Sigmoid colon (tissue), 7 donors: ENCODE measurements at places on chromosomes 16 and 17. TPM values are rescaled to one million over a fixed set of nuclear protein-coding genes. Genes with fewer than 3 reads are reported as not detected.

DNA sequence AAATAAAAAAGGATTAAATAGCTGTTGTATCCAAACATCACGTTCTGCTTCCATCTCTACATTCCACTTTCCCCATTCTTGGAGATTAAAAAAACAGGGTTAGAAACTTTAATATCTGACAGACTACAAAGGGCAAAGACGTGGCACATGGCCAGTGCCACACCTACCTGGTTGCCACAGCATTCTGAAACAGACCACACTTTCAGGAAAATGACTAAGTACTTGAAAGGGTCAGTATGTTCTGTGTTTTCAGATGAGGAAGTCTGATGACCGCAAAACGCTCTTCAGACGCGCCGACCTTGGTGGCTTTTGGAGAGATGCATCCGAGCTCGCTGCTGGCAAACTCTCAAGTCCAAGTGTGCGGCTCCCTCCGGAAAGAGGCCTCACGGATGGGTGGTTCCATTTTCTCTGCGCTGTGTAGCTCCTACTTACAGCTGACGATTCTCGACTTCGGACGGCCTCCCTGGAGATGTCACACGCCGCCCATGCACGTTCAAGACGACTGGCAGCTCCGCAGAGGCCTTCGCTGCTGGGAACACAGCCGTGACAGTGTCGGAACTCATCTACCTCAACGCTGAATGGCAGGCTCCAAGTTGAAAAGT, 15.5 kb downstream of the MAP1LC3B start:
- DNase-seq: peak; percentile 69

Gene CCDC200
- not detected for total RNA-seq

GRCh38 chr16:29148131-29148691, 163.4 kb downstream of the LAT start:
- no peak for DNase-seq

GRCh38 chr16:56914896-56915295, 17.0 kb upstream of the HERPUD1 start:
- DNase-seq: peak; percentile 18

GRCh38 chr16:31201582-31202413, 762 bp downstream of the PYCARD start:
- DNase-seq: no peak

GRCh38 chr17:66152756-66153155, 39.2 kb downstream of the CEP112 start:
- no peak for DNase-seq

Gene DRC7
- total RNA-seq: not detected

- peak; percentile 50 for DNase-seq
Observed at GRCh38 chr17:80872501-80873306, 118.9 kb upstream of the CHMP6 start.

Gene RIPOR1
- 23.9 TPM for total RNA-seq

- DNase-seq: no peak
Observed at GRCh38 chr16:12235110-12235509, 258.6 kb downstream of the SNX29 start.

DNA sequence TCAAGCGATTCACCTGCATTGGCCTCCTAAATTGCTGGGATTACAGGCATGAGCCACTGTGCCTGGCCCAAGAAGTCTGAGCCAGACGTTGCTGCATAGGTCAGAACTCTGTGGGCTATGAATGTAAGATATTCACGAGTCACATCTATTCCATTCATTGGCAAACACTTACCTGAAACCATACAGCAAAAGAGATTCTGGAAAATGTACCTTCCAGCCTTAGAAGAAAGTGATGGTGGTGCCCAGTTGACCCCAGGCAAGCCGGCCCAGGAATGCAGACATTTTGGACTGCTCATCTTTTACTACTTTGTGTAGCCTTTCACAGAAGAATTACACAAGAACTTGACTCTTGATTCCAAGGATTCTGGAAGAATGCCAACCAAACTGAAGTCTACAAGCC, 135.6 kb upstream of the N4BP1 start:
- DNase-seq: no peak

DNA sequence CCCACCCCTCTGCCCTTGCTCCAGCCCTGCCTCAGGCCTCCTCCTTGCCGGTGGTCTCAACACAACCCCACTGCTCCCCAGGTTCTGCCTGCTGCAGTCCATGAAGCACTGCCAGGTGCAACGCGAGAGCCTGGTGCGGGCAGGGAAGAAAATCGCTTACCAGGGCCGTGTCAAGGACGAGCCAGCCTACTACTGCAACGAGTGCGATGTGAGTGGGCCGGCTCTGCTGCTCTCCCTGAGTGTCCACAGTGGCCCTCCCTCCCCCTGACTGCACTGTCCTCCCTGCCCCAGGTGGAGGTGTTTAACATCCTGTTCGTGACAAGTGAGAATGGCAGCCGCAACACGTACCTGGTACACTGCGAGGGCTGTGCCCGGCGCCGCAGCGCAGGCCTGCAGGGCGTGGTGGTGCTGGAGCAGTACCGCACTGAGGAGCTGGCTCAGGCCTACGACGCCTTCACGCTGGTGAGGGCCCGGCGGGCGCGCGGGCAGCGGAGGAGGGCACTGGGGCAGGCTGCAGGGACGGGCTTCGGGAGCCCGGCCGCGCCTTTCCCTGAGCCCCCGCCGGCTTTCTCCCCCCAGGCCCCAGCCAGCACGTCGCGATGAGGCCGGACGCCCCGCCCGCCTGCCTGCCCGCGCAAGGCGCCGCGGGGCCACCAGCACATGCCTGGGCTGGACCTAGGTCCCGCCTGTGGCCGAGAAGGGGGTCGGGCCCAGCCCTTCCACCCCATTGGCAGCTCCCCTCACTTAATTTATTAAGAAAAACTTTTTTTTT, 1.8 kb upstream of the TMEM88 start:
- peak; percentile 68 for DNase-seq

Gene FUS
- total RNA-seq: 60.9 TPM

DNA sequence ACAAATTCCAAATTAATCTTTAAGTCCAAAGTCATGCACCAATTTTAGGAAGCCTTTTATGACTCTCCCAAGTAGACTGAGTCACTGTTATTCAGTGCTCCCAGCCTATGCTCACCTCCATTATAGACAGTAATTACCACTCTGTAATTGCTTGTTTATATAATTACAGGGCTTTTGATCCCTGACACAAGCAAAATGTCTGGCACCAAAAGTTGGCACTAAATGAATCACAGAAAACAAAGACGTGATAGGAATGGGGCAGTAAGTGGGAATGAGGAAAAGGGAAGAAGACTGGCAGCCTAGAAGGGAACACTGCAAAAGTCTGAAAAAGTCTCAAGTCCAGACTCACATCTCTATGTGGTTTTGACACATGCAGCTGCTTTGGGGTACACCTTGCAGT, 94.1 kb downstream of the SLC39A11 start:
- no peak for DNase-seq

GRCh38 chr16:58056580-58056979, 31.0 kb downstream of the MMP15 start:
- no peak for DNase-seq

DNA sequence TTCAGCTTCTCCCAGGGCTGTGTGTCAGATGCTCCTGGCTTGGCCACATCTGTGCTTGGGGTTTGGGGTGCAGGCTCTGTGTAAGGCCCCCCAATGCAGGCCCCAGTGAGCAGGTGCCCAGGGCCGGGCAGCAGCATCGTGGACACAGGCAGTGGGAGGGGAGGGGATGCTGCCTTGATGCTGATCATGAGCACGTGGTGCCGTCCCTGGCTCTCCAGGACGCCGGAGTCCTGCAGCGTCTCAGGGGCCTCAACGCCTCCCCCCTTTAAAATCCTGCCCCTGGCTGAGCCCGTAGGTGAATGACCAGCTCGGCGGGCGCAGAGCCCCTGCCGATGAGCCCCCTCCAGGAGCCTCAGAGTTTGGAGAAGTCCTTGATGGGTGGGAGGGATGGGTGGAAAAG, 9.0 kb downstream of the METRNL start:
- DNase-seq: no peak

- peak; percentile 86 for DNase-seq
Observed at GRCh38 chr17:82006468-82007227, 16.0 kb downstream of the CENPX start.

DNA sequence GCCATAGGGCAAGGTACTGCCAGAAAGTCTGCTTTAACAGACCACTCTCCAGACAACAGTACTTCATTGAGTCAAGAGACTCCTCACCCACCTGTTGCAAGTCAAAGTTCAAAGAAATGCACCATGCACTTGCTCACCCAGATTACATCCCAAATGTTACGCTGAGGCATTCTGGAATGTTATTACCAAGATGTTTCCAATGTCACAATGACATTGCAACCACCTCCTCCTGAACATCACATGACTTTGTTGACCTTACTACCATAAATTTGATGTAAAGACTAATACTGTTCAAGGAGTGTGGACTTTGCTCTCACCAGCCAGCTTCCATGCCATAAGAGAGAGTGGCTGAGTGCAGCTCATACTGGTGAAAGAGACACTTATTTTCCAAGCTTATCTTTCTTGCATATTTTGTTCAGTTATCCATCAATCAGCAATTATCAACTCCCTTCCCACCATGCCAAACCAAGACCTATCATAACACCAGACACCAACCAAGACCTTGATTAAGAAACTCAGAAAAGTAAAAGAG, 58.5 kb upstream of the BCAR1 start:
- no peak for DNase-seq

GRCh38 chr17:48643697-48644012, 17.5 kb upstream of the HOXB9 start:
- no peak for DNase-seq

Gene EFCAB13
- 8.7 TPM for total RNA-seq

GRCh38 chr16:81143921-81144471, 47.8 kb upstream of the GCSH start:
- no peak for DNase-seq

Gene HS3ST2
- 0.99 TPM for total RNA-seq

DNA sequence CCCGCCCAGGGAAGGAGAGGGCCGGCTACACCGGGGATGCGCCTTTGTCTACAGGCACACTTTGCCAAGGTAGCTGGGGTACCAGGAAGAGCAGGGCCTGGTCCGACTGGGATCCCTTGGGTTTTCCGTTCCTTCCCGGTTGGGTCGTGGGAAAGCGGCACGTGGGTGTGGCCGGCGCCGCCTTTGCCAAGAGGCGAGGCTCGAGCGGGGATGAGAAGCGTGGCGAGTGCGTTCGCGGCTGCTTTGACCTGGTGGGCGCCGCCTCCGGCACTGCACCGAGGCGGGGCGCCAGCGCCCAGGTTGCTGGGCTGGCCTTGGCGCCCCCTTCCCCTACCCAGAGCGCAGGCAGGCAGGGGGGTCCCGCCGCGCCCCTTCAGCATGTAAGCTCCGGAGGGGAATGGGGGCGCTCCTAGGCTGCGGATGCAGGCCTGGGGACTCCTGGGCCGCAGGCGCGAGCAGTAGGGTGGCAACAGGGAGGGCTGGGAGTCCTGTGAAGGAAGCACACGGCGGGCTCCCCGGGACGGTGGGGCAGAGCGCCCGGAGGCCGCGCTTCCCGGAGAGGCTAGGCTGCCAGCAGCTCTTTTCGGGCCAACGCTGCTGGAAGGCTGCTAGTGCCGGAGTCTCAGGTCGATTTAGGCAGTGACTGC, 2.0 kb downstream of the HAS3 start:
- DNase-seq: no peak
